ENCODE measurements at places on chromosomes 7 and 10.

DNA sequence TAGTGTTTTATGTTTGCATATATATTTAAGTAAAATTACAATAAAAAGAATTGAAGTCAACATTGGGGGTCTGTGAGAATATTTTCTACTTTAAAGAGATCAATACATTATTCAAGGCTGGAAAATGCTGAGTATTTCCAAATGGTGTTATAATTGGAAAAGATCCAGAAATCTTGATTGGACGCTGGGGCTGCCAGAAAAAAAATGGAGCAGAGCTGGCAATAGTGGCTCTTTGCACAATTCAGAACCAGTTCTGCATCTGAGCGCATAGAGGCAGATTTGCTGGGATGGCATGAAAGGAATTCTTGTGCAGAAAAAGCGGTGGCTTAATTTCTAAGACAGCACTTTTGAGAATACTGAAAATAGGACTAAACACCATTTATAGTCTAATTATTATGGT, 10.8 kb upstream of the VWC2 start:
- no peak for DNase-seq

DNA sequence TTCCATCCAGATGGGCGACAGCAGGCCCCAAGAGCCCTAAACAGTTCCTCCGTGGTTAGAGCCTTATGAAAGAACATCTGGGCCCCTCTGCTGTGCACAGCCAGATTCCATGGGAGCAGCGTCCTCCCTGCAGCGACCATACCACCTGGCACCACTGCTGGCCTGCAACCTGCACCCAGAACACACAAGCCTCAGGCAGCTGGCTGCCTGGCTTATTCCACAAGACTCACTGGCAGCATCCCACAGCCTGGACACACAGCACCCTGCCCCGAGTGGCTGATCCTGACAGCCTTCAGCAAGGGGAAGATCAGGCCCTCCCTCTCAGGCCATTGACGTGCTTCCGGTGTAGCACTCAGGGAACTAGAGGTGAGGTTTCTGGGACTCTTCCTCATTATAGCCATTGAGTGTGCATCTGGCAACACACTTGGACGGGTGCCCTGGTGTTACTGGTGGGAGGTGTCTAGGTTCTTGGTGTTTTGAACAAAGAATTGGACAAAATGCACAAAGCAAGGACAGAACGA, 33.7 kb upstream of the ERCC6 start:
- no peak for DNase-seq

- peak; percentile 55 for DNase-seq
Observed at GRCh38 chr10:14093730-14094484, 236.8 kb downstream of the FRMD4A start.

DNA sequence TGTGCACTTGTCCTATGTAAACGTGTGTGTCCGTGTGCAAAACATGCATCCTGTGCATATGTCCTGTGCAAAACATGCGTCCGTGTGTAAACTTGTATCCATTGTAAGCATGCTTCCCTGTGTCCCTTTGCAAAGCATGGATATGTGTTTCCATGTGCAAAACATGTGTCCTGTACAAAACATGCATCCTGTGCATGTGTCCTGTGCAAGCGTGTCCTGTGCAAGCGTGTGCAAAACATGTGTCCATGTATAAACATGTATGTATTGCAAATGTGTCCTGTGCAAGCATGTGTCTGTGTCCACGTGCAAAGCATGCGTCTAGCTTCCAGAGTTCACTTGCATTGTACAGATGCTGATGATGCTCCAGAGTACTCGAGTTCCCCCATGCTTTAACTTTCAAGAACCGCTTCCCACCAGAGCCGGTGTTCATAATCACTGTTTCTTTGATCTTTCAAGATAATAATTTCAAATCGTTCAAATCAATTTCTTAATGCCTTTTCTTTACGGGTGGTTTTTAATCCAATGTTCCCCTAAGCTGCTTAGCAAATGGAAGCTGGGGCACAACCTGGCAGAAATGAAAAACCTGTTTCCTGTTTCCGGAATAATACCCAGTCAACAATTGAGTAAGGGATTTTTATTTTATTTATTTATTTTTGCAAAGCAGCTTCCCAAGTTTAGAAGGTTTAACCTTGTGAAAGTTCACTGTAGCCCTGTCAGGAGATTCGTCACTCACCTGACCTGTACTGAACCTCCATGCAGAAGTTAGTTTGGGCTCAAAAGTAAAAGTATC, 641 bp upstream of the ASB13 start:
- DNase-seq, result no peak

DNA sequence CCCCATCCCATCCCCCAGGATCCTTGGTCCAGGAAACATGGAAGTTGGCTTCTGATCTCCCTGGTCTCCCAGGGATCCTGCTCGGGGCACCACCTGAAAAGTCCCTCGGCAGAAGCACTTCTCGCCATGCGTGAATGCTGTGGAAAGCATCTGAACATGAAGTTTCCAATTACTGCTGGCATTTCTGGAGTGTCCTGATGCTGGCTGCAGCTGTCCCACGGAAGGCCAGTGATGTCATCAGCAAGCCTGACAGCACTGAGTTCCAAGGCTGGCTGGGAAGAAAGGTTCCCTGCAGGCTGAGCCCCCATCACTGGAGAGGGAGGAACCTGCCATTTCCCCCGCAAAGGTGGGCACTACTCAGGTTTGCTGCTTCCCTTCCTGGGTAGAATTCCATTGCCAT, 71.4 kb downstream of the KCNMA1 start:
- DNase-seq, result no peak

GRCh38 chr10:3139216-3139910, 33.2 kb downstream of the PITRM1 start:
- no peak for DNase-seq

DNA sequence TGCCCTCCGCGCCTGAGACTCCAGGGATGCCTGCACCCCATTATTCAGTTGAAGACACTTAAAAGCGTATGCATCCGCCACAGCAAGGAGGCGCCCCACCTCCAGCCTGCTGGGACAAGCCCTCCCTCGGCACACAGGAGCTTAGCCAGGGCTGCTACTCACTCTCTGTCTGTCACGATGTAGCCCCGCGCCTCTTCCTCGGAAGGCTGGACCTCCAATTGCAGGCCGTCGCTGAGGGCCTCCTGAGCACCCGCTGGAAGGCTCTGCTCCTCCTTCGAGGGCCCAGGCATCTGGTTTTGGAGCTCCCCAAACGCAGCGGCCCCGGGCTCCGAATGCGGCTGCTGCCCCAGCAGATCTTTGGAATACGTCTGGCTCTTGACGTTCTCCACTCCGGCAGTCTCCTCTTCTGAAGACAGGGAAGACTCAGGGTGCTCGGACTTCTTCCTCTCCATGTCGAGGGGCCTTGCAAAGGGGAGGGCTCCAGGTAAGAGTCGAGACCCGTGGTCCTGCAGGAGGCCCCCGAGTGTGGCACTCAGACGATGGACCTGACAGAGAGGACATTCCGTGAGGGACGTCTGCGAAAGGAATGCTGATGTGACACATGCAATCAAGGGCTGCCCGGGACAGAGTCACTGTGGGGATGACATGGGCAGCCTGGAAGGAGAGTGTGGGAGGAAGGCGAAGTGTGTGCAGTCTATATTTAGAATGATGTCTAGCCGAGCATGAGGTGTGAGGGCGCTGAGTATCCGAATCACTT, 453.9 kb downstream of the PTPRN2 start:
- no peak for DNase-seq

- DNase-seq, result no peak
Observed at GRCh38 chr7:13028036-13028824, 340.8 kb downstream of the ARL4A start.

- no peak for DNase-seq
Observed at GRCh38 chr10:17092216-17092944, 37.2 kb downstream of the CUBN start.

GRCh38 chr7:50560865-50561351, 4.3 kb downstream of the DDC start:
- no peak for DNase-seq

GRCh38 chr7:82726038-82726800, 282.6 kb upstream of the CACNA2D1 start:
- no peak for DNase-seq

GRCh38 chr7:113404245-113404644, 285.9 kb upstream of the SMIM30 start:
- DNase-seq, result peak; percentile 39

DNA sequence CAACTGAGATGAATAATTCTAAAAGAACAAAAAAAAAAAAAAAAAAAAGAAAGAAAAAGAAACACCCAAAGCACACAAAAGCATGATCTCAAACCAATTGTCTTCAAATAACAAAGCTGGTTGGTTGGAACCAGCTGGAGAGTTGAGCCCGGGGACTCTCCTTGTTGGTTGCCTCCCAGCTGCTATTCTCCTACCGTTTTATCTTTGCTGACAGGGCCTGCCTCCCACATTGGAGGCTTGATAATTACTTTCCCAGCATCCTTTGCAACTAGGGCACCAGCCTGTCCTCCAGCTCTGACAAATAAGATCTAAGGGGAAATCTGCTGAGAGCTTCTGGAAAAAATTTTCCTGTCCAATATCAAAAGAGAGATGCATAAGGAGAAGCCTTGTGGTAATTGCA, 6.8 kb downstream of the PON1 start:
- no peak for DNase-seq

- no peak for DNase-seq
Observed at GRCh38 chr10:116276981-116277380, 4.0 kb upstream of the GFRA1 start.

DNA sequence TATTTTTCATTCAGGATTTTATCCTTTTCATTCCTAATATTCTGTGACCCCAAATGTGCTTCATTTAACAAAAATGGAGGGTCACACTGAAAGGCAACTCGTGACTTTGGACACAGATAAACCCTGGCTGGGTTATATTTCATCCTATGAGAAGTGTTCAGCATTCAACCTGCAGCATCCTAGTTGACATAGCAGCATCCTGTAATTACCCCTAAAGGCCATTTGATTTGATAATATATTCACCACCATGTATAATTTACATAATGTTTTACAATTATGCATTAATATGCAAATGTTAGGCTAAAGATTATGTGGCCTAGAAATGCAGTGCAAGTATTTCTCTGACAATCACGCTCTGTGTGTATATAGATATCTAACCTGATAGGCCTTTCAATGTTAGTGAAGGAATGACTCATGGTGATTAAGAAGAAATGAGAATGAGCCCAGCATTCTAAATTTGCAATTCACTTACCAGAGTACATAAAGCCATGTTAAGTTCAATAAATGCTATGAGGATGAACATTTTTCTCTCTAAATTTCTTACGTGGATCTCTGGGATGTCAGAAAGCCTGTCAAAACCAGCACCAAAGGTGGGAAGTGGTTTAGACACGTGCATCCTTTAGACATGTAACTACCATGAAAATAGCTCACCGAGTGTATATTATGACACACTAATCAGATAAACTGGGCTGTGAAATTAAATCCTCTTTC, 337.7 kb upstream of the AOAH start:
- no peak for DNase-seq

GRCh38 chr10:33370434-33370930, 36.0 kb upstream of the NRP1 start:
- DNase-seq, result no peak

- peak; percentile 74 for DNase-seq
Observed at GRCh38 chr7:6705959-6706665, 635 bp downstream of the ZNF12 start.

GRCh38 chr7:48279420-48279819, 108.2 kb downstream of the ABCA13 start:
- no peak for DNase-seq

GRCh38 chr10:96747734-96748550, 27.6 kb upstream of the PIK3AP1 start:
- DNase-seq, result no peak

GRCh38 chr10:23474626-23475025, 35.8 kb downstream of the OTUD1 start:
- no peak for DNase-seq

- no peak for DNase-seq
Observed at GRCh38 chr7:99314504-99314903, 11.2 kb upstream of the ARPC1A start.

Measured in RKO (cell line).